ENCODE measurements at places on chromosomes 16 and 17.

DNA sequence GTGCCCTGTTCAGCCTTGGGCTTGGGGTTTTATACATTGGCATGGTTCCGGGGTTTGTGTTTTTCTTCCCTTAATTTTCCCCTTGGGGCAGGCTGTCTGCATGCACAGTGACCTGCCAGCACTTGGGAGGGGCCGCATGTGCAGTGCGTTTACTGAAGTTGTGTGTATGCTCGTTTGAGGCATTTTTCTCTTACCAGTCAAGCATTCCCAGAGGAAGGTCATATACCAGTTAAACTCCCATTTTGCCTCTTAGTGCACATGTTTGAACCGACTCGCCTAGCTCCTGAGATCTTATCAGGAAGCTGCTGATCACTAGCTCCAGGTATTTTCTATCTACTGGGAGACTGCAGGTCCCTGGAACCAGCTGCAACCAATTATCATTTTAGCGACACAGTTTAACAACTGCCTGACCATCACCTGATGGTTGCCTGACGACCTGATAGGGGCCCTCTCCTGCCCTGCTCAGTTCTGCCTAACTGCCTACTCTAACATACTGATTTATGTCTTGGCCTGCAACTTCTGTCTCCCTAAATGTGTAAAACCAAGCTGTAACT, 51.4 kb downstream of the MFSD11 start:
- DNase-seq, result no peak

GRCh38 chr16:86121374-86122010, 222.5 kb downstream of the IRF8 start:
- DNase-seq, result no peak

DNA sequence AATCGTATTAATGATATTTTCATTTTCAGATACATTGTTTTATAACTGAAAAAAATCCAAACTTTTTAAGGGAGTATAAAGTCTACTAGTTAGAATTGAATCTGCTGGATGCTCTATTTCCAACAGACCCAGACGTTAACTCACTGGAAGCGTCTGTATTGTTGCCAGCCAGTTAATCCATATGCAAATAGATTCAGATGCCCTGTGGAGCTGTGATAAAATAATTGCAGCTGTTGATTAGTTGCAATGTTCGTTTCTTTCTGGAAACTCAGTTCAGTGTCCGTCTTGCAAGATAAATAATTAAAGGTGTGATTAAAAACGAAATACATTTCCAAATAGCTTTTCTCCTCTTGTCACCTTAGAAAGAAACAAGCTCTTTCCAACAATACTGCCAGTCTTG, 5.1 kb upstream of the GNA13 start:
- no peak for DNase-seq

DNA sequence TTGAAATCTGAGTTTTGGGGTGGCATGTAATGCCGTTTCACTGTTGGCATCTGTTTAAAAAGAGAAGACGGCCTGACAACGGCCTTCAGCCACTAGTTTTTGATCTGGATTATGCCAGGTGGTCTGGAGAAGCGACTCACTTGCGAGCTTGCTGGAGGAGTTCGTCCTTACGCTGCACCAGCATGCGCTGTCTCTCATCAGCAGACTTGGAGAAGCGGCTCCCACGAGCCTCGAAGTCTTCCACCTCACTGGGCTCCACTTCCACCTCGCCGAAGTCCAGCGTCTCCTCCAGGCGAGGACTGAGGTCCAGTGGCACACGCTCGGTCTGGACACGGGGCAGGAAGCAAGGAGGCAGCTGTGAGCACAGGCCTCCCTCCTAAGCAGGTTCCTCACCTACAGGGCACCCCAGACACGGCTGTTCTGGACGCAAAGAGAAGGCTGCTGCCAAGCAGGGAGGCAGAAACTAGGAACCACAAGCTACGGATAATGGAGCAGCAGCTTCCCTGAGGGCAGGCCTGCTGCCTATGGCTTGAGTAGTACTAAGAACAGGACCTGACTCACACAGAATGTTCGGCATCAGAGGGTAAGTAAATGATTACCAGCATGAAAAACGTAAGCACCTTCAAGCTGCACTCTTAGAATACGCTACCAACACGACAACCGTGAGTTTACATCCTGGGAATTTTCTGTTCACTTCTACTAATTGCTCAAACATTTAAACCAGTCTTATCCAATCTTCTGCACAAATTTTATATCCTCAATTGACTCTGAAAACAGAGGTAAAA, 61.4 kb downstream of the AMFR start:
- DNase-seq, result no peak

- no peak for DNase-seq
These were observed 116.6 kb downstream of the PRKCB start for GRCh38 chr16:23952128-23952970.

DNA sequence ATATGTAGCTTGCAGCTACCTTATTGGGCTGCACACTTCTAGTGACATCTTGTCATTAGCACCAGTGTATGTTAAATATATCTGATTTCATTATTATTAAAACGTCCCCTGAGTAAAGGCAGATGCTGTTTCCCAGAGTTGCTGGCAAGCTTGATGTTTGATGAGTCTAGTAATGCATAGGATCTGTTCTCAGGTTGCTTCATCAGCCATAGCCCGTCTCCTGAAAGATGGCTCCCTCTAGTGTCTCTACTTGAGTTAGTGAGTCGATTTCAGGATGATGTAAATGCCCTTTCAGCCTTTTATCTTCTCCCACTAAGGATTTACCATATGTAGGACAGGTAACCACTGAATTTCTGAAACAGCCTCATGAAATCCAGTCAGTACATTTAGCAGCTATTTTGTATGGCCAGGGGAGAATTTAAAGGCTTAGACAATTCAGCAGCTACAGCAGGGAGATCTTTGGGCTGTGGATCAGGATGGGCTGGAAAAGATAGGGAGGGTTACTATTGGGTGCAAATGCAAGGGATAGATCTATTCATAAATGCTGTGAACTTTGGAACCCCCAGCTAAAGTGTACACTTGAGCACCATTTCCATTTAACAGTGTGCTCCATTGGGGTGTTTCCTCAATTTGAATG, 376.3 kb downstream of the CNTNAP4 start:
- DNase-seq, result peak; percentile 33

DNA sequence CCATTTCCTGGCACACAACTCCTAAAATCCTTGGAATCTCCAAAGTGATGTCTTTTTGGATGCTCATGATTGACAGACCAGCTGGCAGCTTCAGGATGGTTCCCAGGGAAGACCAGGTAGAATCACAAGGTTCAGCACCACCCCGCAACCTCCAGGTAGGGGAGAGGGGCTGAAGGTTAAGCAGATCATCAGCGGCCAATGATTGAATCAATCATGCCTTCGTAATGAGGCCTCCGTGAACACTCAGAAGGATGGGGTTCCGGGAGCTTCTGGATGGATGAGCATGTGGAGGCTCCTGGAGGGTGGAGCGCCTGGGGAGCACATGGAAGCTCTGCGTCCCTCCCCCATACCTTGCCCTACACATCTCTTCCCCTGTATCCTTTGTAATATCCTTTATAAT, 185.9 kb downstream of the SEC14L1 start:
- no peak for DNase-seq

GRCh38 chr16:89893642-89894548, 20.5 kb downstream of the TCF25 start:
- no peak for DNase-seq

DNA sequence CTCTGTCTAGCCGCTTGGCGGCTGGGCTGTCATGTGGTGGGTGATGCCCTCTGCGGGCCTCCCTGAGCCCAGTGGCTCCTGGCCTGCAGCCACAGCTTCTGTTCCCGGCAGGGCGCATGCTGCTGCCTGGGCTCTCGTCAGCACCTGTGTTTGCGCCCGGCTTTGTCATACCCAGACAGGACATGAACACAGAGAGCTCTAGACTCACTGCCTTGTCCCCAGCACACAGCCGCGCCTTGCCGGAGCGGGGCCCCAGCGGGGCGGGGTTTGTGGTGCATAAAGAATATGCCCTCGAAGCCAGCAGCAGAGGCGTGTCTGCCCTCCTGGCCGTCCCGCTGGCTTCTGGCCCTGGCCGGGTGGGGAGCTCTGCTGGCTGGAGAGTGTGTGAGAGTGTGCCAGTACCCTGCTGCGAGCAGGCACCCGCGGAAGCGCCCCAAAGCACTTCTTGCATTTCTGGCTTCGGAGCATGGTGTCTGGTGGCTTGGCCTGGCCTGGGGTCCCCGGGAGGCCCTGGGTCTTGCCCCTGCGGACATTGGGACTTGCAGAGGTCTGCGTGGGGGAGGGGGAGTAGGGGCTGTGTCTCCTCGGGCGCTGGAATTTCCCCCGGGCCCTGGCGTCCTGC, 14.4 kb downstream of the ASPSCR1 start:
- DNase-seq, result no peak

- DNase-seq, result no peak
These were observed 28.7 kb upstream of the FASN start for GRCh38 chr17:82126556-82127314.

DNA sequence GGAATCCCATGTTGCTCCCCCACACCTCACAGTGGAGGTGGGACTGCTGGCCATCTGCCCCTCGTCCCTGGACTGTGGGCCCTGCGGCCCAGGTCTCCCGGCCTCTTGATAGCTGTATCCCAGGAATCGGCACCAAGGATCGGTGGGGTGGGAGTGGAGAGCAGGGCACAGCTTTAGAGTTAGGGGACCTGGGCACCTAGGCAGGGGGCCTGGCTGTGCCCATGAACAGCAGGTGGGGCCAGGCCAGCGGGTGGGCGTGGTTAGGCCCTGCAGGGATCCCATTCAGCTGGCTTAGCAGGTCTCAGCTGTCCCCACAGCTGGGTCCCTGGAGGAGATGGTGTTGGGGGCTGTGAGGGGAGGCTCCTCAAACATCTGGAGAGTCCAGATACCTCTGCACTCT, 49.2 kb downstream of the SREBF1 start:
- DNase-seq, result no peak

DNA sequence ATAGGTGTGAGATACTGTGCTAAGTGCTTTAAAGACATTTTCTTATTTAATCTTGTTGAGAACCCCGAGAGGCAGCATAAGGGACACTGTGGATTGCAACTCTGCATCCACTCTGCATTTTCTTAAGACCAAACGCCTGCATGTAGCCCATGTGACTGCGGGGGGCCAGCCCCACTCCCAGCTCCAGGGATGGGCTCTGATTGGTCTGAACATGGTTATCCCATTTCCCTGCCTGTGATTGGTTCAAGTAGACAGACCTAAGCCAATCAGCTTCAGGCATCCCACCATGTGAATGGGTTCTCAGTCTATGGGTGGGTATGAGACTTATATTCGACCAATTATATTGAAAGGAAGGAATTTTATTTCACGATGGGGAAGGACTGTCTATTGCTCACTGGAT, 33.2 kb upstream of the USP7 start:
- no peak for DNase-seq

DNA sequence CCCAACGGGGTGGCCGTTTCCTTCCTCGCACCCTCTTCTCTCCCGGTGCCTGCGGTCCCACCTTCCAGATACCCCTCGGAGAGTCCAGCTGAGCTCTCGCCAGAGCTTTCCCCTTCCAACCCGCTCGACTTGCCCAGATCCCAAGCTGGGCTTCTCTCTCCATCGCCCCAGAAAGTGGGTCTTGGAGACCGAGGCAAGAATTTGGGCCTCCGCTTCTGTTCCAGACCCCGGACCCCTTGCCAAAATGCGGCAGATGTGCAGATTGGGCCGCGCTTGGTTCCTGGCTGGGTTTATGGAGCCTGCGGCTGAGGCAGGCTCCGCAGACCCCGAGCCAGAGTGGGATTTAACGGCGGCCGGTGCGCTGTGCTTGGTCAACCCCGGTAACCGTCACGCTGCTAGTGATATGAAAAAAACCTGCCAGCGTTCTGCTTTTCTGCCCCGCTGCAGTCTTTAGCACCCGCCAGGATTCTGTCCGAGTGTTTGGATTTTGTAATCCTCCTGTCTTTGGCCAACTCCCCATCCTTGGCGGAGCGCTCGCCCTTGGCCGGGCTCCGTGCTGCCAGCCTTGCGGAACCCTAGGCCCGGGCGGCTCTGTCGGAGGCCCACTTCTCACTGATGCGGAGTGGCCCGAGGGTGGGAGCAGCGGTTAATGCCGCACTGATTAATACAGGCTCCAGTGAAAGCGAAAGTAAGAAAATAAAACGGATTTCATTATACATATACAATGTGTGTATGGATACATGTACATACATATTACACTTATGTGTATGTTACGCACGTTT, 754 bp upstream of the SLFN11 start:
- DNase-seq, result peak; percentile 25

DNA sequence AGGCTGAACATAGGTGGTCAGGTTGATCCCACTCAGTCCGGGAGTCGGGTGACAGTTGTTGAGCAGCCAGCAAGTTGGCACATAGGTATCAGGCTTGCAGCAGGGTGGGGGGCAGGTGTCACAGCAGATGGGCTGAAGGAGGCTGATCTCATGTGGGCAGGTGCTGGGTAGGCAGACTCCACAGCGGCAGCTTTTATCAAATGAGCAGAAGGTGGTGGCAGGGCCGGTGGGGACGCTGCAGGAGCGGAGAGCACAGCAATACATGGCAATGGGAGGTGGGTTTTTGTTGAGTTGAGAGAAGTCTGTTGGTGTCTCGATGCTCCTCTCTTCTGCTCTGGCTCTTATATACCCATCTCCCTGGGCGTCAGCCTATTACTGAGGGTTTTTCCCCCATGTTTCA, at the start of gene KRTAP3-1:
Gene KRTAP3-1 (minus strand): TSS at position 318 of the 400 bp plus-strand sequence. CDS start 54 bp downstream, at position 264.
- DNase-seq, result no peak

DNA sequence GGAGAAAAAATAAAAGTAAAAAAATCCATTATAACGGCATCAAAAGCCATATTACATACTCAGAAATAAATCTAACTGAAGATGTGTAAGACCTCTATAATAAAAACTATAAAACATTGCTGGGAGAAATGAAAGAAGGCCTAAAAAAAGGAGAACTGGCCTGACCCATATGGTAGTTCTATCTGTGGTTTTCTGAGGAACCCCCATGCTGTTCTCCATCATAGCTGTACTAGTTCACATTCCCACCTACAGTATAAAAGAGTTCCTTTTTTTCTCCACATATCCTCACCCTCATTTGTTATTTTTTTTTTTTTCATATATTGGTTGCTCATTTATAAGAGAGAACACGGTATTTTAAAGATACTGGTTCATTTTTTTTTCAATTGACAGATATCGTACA, 191.8 kb downstream of the STX8 start:
- DNase-seq, result no peak

DNA sequence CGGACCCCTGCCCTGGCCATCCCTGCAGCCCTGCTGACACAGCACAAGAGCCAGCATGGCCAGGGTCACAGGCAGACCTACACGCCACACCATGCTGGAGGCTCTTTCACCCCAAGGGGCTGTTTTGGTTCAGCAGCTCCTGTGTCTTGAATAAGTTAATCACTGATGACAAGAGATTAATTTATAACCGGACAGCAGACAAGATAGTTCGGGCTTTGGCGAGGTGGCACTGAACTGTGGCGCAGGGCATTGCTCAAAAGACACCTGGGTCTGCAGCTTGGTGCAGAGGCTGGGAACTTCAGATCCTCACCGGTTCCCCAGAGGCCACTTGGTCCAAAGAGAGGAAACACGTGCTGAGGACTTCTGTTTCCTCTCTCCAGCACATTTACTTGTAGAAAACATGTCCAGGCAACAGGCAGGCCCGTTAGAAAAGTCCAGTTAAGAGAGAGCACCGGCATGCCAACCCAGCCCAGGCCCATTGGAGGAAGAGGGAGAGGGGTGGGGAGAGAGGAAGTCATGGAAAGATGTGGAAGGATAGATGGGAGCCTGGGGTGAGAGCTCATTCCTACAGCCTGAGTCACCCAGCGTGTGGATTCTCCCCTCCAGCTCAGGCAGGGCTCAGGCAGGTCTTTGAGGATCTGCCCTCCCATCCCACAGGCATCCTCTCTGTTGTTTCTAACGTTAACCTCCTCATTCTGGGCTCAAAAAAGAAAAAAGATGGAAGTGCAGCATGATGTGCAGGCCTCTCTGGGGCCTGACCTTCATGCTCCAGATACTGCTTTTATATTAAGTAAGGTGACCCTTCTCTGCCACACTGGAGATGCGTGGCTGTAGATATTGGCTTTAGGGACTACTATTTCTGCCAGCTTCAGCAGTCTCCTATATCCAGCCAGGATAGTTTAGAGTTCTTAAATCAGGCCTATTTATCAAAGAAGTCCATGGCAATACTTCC, 80.0 kb upstream of the HNF1B start:
- no peak for DNase-seq
